RWPE2 (cell line): ENCODE measurements at places on chromosomes 7 and 10.

GRCh38 chr7:85805656-85806055 lies 618.8 kb upstream of the SEMA3D start:
- H3K27ac ChIP-seq = no peak overlapping the region
- H3K36me3 ChIP-seq = no peaks in the 10 kb centered on the region
- DNase-seq = no peak
- H3K27me3 ChIP-seq = no peaks in the 10 kb centered on the region
- H3K4me3 ChIP-seq = no peak overlapping the region

DNA sequence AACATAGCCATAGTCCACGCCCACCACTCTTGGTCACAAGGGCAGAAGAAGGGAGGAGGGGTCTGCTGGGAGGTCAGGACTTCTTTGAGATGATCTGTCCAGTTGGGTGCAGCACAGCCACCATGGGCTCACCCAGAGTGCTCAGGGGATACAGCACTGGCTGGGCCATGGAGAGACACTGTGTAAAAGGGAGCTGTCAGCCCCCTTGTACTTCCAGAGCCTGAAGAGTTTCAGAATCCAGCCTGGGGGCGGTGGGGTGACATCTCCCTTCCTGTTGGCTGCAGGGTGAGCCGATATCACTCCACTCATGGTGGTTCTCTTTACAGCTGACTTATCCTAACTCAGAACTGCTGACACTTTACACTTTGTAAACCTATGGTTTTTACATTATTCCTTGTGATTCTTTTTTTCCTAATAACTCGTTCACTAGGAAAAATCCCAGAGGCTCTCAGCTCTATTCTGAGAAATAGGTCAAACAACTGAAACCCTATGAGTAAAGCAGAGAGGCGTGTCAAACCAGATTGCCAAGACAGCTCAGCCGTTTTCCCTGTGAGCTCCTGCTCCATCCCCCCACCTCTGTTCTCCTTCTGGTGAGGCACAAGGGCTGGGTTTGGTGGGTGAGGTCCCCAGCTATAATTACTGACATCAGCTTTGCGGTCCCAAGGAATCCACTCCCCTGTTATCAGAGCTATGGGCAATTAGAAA lies 3.2 kb upstream of the MRPS24 start:
- peak; percentile 68 for DNase-seq
- peak overlapping the region; percentile 87 for H3K27ac ChIP-seq
- H3K4me1 ChIP-seq = peaks cover 31% of the 10 kb centered on the region
- no peak overlapping the region for H3K4me3 ChIP-seq
- no peaks in the 10 kb centered on the region for H3K27me3 ChIP-seq
- peaks cover 22% of the 10 kb centered on the region for H3K36me3 ChIP-seq

- H3K4me1 ChIP-seq = no peaks in the 10 kb centered on the region
- no peak overlapping the region for H3K27ac ChIP-seq
- H3K36me3 ChIP-seq = no peaks in the 10 kb centered on the region
- H3K27me3 ChIP-seq = no peaks in the 10 kb centered on the region
- DNase-seq = no peak
Measured at GRCh38 chr10:118775478-118775877, 20.7 kb upstream of the CACUL1 start.

GRCh38 chr7:65722361-65722792 lies 150.5 kb upstream of the VKORC1L1 start:
- no peak overlapping the region for H3K4me3 ChIP-seq
- no peaks in the 10 kb centered on the region; the same call in 1 of the 2 replicates for H3K36me3 ChIP-seq
- H3K4me1 ChIP-seq = no peaks in the 10 kb centered on the region
- DNase-seq = no peak
- no peaks in the 10 kb centered on the region for H3K27me3 ChIP-seq

- no peak overlapping the region for H3K4me3 ChIP-seq
- H3K4me1 ChIP-seq = peaks cover 42% of the 10 kb centered on the region
- H3K36me3 ChIP-seq = peaks cover 12% of the 10 kb centered on the region
- peak overlapping the region; percentile 86 for H3K27ac ChIP-seq
- no peak for DNase-seq
Measured at GRCh38 chr10:75207079-75207856, 3.3 kb upstream of the VDAC2 start.

- no peaks in the 10 kb centered on the region for H3K36me3 ChIP-seq
- H3K27me3 ChIP-seq = no peaks in the 10 kb centered on the region
- no peak overlapping the region for H3K27ac ChIP-seq
- DNase-seq = no peak
- H3K4me1 ChIP-seq = no peaks in the 10 kb centered on the region
Measured at GRCh38 chr10:46092524-46093081, 46.5 kb upstream of the MSMB start.

- no peak overlapping the region for H3K4me3 ChIP-seq
- DNase-seq = no peak
- peaks cover 11% of the 10 kb centered on the region for H3K4me1 ChIP-seq
- H3K36me3 ChIP-seq = no peaks in the 10 kb centered on the region
- H3K27me3 ChIP-seq = no peaks in the 10 kb centered on the region
Measured at GRCh38 chr7:93039282-93039681, 78.5 kb downstream of the SAMD9 start.
